Activated T-helper 17 cell treated with anti-CD3 and anti-CD28 coated beads, Interleukin-2, amount 50 U/mL, for 72 hours (primary cell): ENCODE measurements at places on chromosomes 3 and 15.
A peak's percentile ranks its signal among the peaks of the same experiment; 100 is the strongest.

DNA sequence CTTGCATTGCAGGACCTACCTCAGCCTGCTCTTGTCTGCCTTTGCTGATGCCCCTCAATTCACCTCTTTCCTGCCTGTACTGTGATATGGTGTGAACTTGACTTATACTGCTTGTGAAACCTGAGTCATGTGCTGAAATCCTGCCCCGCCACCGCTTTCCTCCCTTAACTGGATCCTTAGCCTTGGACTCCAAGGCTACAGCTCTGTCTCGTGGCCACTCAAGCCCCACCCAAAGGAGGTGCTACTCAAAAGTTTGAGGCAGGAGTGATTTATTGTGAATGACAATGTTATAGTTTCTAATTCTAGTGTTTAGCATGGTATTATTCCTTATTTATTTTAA is 56.1 kb downstream of the MYZAP start:
- no peak for ATAC-seq

GRCh38 chr3:135169651-135170050 is 374.6 kb downstream of the EPHB1 start:
- ATAC-seq: no peak

DNA sequence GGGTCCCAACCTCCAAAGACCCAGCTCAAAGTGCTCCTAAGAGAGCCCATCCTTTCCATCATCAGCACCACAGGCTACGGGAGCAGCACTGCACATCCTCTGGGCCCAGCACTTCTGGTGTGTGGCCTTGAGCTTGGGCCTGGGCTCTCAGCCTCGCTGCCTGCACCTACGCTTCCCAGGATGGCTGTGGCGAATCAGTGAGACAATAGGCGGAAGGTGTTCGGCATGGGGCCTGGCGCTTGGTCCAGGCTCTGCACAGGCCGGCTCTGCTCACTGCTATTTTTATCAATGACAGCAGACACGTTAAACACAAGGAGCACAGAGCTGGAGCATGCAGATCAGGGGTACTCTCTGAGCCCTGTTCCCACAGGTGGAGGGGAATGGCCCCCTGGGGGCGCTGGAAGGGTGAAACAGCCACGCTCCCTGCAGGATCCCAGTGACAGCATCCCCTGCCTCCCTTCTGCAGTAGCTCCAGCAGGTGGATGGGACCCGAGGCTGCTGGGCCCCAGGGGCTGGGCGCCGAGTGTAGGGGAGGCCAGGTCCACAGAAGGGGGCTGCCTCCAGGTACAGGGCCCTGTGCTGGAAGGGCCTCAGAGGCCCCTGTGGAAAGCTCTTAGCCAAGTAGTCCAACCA is 90.0 kb upstream of the RPL32 start:
- no peak for ATAC-seq

DNA sequence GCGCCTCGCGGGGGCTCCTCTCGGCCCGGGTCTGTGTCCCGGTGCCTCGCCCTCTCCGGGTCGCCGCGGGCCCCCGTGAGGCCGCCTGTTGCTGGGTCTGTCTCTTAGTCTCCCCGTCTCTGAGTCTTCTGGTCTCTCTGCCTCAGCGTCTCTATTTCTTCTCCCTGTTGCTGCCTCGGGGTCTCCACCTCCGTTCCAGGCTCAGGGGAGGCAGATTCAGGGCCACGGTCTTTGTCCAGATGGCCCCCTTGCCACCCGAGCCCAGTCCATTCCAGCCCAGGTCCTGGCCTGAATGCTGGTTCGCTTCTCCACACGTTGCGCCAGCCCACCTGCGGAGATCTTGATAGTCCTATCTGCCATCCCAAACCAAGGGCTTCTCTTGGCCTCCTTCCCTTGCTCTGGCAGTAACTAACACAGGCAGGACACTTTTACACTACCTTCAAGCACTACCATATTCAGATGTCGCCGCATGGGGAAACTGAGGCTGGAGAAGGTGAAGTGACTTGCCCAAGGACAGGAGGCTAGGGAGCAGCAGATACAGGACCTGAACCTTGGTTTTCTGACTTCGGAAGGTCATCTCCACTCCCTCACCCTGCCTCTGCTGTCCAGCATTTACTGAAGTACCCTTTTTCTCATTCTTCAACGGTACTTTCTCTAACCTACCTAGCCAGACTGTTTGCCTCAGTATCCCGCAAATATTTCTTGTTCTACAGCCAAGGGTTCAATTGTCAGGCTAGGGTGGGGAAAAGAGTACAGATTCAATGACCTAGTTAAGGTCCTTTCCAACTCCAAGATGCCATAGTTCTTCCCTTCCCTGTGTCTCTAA is 616 bp upstream of the IGDCC4 start:
- no peak for ATAC-seq

DNA sequence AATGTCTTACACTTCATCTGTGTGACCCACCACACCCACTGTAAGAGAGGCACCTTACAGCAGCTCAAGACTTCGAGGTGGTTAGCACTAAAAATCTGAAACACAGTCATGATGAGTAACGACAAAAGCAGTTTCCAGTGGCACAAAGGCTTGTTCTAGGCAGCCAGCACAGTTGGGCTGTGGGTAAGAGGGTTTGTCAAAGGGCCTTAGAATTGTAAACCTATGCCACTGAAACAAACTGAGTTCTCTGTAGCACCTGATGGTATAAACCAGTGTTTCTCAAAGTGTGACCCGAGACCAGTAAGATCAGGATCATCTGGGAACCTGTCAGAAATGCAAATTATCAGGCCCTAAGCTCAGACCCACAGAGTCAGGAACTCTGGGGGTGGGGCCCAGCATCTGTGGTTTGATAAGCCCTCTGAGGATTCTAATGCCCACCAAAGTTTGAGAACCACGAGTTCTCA is 36.5 kb downstream of the DAPK2 start:
- ATAC-seq: peak; percentile 80

DNA sequence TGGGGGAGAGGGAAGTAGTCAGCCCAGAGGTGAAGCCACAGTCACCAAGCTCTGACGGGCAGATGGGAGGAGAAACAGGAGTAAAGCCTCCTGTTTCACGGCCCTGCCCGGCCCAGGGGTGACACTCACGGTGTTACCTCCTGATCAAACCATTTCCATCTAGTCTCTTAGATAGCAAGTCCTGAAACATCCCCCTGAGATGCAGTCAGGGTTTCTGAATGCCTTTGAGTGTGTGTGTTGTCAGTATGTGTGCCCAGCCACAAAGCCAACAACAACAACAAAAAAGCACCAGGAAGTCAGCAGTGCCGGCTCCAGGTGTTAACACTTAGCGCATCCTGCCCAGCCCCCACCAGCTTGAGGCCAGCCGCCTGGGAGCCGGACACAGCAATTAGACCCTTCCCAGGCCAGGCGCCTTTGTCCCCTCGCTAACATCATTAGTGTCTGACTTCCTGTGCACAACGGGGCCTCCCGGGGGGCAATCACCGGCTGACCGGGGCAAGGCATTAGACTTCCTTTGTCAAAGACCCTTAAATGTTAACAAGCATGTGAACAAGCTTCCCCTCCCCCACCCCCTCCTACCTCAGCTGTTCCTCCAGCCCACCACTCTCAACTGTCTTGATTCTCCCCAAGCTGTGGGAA is 34.5 kb downstream of the IL17RD start:
- no peak for ATAC-seq

DNA sequence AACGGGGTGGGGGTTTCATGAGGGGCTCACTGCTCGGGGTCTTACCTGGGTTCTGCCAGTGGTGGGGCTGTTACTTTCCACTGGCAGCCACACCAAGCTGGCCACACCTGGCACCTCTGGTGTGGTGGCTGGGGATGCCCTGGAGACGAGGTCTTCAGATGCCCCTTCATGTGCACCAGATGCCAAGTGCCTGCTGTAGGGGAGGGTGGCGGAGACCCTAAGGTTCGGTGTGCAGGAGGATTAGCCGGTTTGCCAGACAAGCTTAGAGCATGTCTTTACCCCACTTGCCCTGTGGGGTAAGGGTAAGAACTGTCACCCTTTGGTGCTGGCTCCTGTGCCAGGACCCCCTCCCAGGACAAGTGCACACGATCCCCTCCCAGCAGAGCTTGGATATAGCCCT is 188.3 kb downstream of the TJP1 start:
- ATAC-seq: no peak

DNA sequence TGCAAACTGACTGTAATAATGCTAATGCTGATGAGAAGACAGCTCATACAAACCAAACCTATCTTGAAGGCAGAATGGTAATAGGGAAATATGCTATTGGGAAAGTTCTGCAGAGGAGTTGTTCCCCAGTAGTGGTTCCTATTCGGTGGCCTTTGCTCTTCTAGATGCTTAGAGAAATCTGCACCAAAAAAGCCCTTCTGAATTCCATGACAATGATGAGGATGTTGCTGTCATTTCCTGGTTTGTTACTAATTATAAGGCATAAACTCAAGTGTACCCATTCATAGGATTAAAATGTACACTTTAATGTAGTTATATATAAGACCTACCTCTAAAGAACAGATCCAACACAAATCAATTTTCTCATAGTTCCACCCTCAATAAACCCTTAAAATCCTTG is 30.1 kb downstream of the TOMM70 start:
- ATAC-seq: no peak
